Testis (tissue), 5 donors: ENCODE measurements at places on chromosomes 6 and 20. TPM values are rescaled to one million over a fixed set of nuclear protein-coding genes. Genes with fewer than 3 reads are reported as not detected.

- DNase-seq, result no peak
- no peaks in the 10 kb centered on the region for H3K27me3 ChIP-seq
- no peak overlapping the region for H3K27ac ChIP-seq
- H3K4me1 ChIP-seq, result no peaks in the 10 kb centered on the region
Observed at GRCh38 chr20:62722627-62723026, 14.0 kb downstream of the NTSR1 start.

Gene SMOC2
- 78.4 TPM for total RNA-seq

Gene RAB44
- 0.56 TPM for total RNA-seq

DNA sequence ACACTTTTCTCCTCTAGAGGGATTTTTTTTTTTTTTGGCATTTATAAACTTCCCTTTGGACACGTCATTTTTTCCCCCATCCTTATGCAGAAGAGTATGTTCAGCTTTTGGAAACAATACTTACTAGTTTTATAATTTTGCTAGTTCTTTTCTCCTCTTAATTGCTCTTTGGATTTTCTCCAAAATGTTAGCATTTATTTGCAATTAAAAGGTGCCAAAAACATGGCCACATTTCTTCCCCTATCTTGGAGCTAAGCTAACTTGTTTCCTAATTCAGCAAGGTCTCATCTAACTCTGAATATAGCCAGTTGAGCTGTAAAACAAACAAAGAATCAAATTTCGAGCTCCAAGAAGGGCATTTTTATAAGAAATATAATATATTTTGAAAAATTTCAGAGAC lies 39.2 kb upstream of the RNF182 start:
- no peaks in the 10 kb centered on the region for H3K36me3 ChIP-seq
- H3K27ac ChIP-seq, result no peak overlapping the region
- H3K27me3 ChIP-seq, result no peaks in the 10 kb centered on the region
- H3K4me3 ChIP-seq, result no peak overlapping the region
- DNase-seq, result no peak

GRCh38 chr6:134376785-134377184 lies 58.9 kb upstream of the SGK1 start:
- H3K36me3 ChIP-seq, result no peaks in the 10 kb centered on the region
- H3K4me3 ChIP-seq, result no peak overlapping the region
- no peak overlapping the region for H3K27ac ChIP-seq
- DNase-seq, result no peak
- no peaks in the 10 kb centered on the region for H3K27me3 ChIP-seq

Gene PDYN
- total RNA-seq, result 1.6 TPM

Gene PPP1R10
- total RNA-seq, result 72.7 TPM

GRCh38 chr6:134464690-134465411 lies 146.9 kb upstream of the SGK1 start:
- no peaks in the 10 kb centered on the region for H3K27me3 ChIP-seq
- no peaks in the 10 kb centered on the region for H3K4me1 ChIP-seq
- no peaks in the 10 kb centered on the region for H3K36me3 ChIP-seq
- H3K27ac ChIP-seq, result no peak overlapping the region

DNA sequence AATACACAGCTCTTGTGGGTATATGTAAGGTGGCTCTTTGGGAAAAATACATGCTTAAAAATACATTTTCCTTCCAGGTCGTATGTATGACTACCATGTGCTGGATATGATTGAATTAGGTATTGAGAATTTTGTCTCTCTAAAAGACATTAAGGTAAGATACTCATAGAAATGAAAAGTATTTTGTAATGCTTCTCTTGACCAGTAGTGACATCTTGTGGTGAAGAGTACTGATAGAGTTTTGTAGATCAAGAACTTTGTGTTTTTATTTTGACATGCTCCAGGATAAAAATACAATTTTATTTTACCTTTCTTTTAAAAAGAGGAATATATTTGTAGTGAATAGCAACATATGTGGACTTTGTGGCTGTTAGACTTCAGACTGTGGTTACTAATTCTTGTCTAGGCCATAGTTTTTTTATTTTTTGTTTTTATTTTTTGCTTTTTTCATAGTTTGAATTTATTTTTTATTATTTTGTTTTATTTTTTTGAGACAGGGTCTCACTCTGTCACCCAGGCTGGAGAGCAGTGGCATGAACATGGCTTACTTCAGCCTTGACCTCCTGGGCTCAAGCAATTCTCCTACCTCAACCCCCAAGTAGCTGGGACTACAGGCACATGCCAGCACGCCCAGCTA lies 17.9 kb downstream of the RPF2 start:
- H3K4me3 ChIP-seq, result no peak overlapping the region
- no peak overlapping the region for H3K27ac ChIP-seq
- no peaks in the 10 kb centered on the region for H3K36me3 ChIP-seq
- DNase-seq, result no peak
- no peaks in the 10 kb centered on the region for H3K4me1 ChIP-seq
